NCI-H1105 (cell line): ENCODE measurements at places on chromosomes 4 and X.
A peak's percentile ranks its signal among the peaks of the same experiment; 100 is the strongest.

DNA sequence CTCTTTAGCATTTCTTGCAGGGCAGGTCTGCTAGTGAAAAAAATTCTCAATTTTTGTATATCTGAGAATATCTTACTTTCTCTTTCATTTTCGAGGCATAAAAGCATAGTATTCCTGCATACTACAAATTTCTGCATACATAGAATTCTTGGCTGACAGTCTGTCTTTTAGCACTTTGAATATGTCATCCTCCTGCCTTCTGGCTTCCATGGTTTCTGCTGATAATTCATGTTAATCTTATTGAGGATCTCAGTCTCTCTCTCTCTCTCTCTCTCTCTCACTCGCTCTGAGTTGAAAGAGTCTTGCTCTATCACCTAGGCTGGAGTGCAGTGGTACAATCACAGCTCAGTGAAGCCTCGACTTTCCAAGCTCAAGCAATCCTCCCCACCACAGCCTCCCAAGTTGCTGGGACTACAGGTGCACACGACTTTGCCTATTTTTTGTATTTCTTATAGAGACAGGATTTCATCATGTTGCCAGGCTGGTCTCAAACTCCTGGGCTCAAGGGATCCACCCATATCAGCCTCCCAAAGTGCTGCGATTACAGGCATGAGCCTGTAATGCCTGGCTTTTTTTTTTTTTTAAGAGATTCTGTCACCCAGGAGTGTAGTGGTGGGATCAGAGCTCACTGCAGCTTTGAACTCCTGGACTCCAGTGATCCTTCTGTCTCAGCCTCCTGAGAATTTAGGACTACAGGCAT lies 161.3 kb downstream of the FNIP2 start:
- no peak for DNase-seq

- DNase-seq, result no peak
Observed at GRCh38 chr4:185190306-185190856, 13.4 kb downstream of the CFAP97 start.

- peak; percentile 51 for DNase-seq
Observed at GRCh38 chr4:148376151-148376550, 66.1 kb downstream of the NR3C2 start.

DNA sequence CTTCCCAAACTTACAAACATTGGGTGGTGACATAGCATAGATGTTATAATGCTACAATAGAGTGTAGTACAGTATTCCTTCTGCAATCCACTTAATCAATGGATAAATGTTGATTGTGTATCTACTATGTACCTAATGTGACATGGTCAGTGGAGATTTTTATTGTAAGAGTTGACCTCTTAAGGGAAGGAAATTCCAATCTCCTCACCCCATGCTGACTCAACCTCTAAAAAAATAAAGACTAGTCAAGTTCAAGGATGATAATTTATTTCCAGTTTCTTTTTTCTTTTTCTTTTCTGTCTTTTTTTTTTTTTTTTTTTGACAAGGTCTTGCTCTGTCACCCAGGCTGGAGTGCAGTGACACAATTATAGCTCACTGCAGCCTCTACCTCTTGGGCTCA lies 206.5 kb upstream of the STS start:
- DNase-seq, result no peak

- no peak for DNase-seq
Observed at GRCh38 chrX:23766650-23767551, 16.1 kb upstream of the SAT1 start.

DNA sequence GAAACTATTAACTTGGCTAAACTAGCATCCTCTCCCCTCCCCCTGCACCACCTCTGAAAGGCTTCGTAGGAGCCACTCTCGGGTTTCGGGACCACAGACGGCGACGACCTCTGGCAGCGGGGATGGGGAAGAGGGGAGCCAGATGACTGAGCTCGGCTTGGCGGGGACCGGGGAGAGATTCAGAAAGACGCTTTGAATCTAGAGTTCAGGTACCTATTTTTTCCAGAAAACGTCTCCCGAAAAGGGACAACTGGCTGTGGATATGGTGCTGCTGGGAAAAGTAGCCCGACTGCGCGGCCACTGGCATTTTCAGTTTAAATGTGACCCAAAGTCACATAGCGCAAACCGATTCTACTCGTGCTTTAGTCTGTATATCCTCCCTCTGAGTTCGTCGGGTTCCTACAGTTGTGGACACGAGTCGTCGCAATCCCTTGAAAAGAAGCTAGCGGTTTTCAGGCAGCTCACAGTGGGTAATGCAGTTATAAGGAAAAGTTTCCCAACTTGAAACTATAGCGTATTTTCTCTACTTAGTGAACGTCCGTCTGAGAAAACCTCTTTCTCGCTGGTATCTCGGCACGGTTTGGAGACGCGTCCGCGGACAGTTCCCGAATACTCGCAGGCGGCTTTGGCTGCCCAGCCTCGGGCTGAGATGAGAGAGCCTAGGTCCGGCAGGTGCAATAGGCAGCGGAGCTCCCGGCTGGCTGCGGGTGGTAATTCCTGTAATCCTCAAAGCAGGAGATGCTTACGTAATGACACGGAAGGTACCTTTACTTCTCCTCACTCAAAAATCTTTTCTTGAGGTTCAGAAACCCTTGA lies 1.3 kb downstream of the PARM1 start:
- DNase-seq, result peak; percentile 6

- no peak for DNase-seq
Observed at GRCh38 chr4:174460684-174461083, 61.6 kb downstream of the HPGD start.

- DNase-seq, result no peak
Observed at GRCh38 chr4:26822546-26822945, 38.1 kb upstream of the STIM2 start.
